ENCODE measurements at places on chromosomes 3 and 15.

DNA sequence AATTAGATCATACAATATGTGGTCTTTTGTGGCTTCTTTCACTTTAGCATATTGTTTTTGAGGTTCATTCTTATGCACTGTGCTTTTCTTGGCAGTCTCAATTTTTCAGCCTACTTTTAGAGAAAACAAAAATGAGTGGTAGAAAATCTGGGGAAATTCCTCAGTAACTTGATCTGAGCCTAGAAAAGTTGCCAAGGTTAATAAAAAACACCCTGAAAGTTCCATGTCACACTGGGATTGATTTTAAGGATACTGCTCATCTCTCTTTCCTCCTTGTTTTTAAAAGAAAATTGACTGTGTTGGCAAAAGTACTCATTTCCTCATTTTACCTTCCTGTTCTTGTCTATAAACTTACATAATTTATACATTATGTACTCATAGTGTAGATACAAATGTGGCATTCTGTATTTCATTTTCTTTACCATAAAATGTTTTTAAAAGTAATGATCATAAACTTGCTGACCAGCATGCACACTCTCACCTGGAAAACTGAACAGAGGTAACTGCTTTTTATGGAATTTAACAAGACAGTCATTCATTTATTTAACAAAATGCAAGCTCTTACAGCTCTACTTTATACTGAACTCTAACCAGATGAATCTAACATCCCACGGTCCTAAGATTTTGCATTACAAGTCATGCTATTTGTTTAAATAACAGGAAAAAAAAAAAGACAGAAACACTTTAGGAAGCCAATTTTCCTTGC lies 28.6 kb upstream of the SH3BP5 start:
- DNase-seq: no peak

DNA sequence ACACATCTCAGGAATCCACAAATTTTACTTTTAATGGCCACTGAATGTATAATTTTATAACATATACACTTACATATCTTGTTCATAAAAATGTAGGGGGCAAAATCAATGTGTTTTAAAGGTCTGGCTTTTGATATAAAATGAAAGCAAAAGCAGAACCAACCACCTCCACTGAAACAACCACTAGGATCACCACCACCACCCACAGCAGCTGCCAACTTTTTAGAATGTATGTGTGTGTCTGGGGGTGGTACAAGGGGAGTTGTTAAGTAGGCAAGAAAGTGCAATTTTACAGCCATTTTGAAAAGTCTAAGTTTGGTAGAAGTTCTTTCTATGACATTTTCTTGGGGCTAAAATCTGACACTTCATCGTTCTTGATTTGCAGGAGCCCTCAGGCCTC lies 44.0 kb downstream of the OTOL1 start:
- no peak for DNase-seq

- no peak for DNase-seq
These were observed 658.4 kb upstream of the NECTIN3 start for GRCh38 chr3:110413266-110413665.

DNA sequence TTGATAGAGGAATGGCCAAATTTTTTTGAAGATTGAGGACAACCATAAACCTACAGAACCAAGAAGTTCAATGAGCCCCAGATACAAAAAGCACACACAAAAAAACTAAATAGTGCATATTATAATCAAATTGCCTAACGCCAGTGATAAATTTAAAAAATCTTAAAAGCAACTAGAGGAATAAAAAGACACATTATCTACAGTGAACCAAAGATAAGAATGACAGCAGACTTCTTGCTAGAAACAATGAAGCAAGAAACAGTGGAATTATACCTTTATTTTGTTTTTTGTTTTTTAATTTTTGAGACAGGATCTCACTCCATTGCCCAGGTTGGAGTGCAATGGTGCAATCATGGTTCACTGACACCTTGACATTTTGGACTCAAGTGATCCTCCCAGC lies 9.9 kb upstream of the SAMD7 start:
- DNase-seq: no peak

DNA sequence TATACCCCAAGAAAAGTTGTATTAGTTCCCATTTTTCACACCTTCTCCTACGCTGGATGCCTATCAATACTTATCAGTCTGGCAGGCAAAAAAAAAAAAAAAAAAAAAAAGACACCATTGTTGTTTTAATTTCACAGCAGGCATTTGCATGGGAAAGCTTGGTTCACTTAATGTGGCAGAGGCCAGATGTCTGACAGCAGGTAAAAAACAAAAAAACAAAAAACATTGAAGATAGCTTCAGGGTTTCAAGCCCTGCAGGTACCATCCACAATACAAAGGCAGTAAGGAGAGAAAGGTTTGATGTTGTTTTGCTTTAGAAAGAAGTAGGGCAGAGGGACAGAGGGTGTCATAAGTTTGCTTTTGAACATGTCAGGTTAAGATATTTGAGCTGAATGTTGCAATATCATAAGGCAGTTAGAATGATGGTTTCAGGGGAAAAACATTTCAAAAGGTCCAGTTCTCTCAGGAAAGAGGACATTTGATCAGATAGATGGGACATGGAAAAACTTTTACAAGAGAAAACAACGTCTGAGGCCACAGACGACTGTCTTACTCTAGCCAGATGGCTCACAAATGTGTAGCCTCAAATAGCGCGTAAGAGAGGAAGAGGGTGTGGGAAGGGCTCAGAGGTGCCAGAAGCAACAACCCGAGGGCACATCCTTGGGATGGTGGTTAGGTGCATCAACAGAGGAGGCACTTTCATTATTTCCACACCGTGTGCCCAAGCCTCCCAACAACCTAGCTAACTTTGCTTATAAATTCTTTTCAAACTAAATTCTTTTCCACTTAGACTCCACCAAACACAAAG lies 25.7 kb downstream of the PCOLCE2 start:
- DNase-seq: no peak

- no peak for DNase-seq
These were observed 135.2 kb downstream of the TP63 start for GRCh38 chr3:189766416-189766815.

- no peak for DNase-seq
These were observed 78.1 kb downstream of the OXNAD1 start for GRCh38 chr3:16343101-16343500.

DNA sequence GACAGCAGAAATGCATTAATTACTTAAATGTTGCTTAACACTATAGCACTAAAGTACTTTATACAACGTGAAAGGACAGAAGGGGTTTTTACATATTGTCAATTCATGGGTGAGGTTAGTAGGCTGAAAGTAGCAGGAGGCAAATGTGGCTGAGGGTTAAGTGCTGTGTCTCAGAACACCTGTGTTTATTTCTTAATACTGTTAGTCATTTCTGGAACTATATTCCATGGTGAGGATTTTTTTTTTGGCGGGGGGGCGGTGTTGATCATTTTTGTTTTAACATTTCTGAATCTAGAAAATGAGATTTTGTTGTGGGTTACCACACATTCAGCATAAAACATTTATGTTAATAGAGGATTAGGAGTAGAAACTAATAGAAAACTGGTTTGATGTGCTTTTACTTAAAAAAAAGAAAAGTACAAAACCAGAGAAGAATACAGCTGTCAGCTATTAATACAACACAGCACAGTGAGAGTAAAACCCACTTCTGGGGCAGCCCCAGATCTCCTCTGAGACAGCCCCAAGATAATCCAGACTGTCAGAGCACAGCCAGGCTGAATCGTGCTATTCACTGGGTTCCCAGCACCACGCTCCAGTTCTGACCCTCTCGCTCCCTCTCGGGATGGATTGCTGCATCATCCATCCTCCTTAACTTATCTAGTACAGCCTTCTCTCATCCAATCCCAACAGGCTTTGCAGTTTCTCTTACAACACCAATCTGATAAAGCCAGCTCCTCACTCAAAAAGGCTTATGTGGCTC lies 307.7 kb downstream of the TUSC7 start:
- no peak for DNase-seq

- DNase-seq: no peak
These were observed 826.7 kb downstream of the AGBL1 start for GRCh38 chr15:86906376-86906775.

- peak; percentile 82 for DNase-seq
These were observed 17.2 kb downstream of the MYL3 start for GRCh38 chr3:46845860-46846623.

DNA sequence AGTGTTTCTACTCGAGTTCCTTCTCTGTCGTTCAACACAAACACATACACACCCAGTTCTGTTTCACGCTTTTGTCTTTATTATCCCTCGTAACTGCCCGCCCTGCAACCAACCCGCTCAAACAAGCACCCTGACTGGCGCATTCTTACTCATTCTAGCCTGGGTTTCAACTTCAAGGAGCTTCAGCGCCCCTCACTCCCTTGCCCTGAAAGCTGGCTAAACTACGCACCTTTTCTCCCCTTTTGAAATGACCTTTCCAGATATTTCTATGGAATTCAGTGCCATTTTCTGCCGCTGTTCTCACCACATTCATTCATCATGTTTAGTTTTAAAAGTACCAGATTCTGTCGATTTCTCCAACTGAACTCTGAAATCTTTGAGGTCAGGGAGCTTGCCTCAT lies 653 bp upstream of the MFSD1 start:
- DNase-seq: no peak

GRCh38 chr15:57217778-57218598 lies 158.3 kb upstream of the CGNL1 start:
- no peak for DNase-seq
